ENCODE measurements at places on chromosomes 3 and 15. TPM values are rescaled to one million over a fixed set of nuclear protein-coding genes. Genes with fewer than 3 reads are reported as not detected.

GUCA1C gene
- not detected for total RNA-seq

RLBP1 gene
- not detected for total RNA-seq

RFT1 gene
- total RNA-seq: 9.7 TPM

FBXW12 gene
- not detected for total RNA-seq

ZBTB20 gene
- total RNA-seq: 13.4 TPM

C3orf85 gene
- total RNA-seq: not detected

TIMP4 gene
- 9.8 TPM for total RNA-seq

CPB1 gene
- under 0.01 TPM for total RNA-seq

UBAP1L gene
- 0.99 TPM for total RNA-seq

PTH1R gene
- 4.3 TPM for total RNA-seq

ALG3 gene
- 21.6 TPM for total RNA-seq

LRRC2 gene
- total RNA-seq: 0.77 TPM

ZNF774 gene
- 1.3 TPM for total RNA-seq

PSTPIP1 gene
- total RNA-seq: 0.77 TPM

GOLGA8J gene
- not detected for total RNA-seq

MST1R gene
- total RNA-seq: 1.5 TPM

ADAMTS17 gene
- 0.17 TPM for total RNA-seq

Data from fibroblast of lung (primary cell).